ENCODE measurements at places on chromosomes 5 and 9.

GRCh38 chr9:136619742-136620440 is 42.8 kb upstream of the EGFL7 start:
- DNase-seq, result no peak

GRCh38 chr5:54360925-54361662 is 50.7 kb upstream of the ARL15 start:
- DNase-seq, result no peak

DNA sequence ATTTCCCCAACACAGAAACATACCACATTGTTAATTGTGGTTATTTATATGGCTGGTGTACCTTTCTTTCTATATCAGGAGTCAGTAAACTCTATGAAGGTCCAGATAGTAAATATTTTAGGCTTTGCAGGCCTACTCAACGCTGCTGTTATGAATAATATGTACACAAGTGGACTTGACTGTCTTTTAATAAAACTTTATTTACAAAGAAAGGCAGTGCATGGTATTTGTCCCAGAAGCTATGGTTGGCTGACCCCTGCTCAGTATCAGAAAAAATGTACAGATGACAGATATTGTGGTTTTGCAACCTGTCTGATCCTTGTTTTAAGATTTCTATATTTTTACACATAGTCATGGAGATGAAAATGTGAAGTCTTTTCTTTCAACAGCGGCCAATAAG is 5.7 kb downstream of the MTRR start:
- DNase-seq, result no peak

DNA sequence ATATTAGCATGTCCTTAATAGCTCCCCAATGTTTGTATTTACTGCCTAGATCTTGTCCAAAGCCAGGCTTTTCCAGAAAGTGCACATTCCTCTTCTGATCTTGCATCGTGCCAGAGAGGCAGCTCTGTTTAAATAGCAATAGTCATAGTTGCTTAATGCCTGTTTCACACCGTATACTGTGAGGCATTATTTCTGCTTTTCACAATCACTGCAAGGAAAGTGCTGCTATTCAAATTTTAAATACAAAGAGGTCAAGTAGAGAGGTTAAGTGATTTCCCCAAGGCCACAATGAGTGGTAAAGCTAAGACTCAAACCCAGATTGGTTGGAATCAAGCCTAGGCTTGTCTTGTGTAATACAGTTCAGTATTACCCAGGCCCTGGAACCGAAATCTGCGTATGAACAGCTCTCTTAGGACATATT is 153.6 kb downstream of the SNX18 start:
- no peak for DNase-seq

- DNase-seq, result no peak
Observed at GRCh38 chr5:80122579-80122978, 87.4 kb downstream of the THBS4 start.

DNA sequence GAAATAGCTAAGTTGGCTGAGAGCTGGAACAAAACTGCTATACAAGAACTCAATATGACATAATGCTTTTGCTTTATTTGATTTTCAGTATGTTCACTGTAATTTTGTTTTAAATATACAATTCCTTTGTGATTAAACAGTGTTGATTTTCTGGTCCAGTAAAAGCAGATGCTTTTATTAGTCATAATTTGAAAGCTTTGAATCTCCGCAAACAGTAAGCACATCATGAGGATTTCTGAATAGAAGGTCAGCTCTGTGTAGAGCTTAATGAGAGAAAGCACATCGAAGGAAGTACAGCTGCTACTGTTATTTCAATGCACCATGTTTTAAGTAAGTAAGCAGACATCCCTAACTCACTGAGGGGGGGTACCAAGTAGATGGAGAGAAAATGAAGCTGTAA is 701.3 kb upstream of the ACO1 start:
- no peak for DNase-seq

DNA sequence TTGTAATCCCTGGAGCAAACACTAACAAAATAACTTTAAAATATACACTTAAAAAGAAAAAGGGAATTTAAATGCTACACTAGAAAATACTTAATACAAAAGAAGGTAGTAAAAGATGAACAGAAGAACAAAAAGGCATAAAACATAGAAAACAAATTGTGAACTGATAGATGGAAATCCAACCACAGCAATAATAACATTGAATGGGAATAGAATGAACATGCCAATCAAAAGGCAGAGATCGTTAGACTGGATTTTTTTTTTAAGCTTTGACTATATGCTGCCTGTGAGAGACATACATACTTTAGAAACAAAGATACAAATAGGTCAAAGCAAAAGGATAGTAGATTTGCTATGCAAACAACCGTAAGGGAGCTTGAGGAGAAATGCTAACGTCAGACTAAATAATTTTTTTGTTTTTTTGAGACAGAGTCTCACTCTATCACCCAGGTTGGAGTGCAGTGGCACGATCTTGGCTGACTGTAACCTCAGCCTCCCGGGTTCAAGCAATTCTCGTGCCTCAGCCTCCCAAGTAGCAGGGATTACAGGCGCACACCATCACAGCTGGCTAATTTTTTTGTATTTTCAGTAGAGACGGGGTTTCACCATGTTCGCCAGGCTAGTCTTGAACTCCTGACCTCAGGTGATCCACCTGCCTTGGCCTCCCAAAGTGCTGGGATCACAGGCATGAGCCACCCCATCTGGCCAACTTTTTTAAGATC is 6.5 kb downstream of the ABO start:
- DNase-seq, result no peak
